ENCODE measurements at places on chromosomes 11 and 22.

DNA sequence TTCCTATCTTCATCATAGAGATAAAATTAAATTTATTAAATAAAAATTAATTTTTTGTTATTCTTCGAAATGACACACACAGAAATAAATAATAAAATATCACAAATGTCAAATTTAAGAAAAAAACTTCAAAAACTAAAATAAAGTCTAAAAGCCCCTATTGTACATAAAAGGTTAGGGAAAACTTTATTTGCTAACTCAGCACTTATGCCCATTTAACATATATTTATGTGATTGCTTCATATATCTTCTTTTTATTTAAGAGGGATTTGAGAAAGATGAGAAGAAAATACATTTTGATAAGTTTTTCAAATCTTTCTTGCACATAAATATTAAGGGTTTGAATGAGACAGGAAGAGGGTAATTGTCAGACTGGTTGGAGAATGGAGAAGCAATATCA, 2350.4 kb upstream of the RAG2 start:
- no peak for DNase-seq

GRCh38 chr11:78432058-78432515, 14.5 kb upstream of the GAB2 start:
- DNase-seq, result peak; percentile 24

DNA sequence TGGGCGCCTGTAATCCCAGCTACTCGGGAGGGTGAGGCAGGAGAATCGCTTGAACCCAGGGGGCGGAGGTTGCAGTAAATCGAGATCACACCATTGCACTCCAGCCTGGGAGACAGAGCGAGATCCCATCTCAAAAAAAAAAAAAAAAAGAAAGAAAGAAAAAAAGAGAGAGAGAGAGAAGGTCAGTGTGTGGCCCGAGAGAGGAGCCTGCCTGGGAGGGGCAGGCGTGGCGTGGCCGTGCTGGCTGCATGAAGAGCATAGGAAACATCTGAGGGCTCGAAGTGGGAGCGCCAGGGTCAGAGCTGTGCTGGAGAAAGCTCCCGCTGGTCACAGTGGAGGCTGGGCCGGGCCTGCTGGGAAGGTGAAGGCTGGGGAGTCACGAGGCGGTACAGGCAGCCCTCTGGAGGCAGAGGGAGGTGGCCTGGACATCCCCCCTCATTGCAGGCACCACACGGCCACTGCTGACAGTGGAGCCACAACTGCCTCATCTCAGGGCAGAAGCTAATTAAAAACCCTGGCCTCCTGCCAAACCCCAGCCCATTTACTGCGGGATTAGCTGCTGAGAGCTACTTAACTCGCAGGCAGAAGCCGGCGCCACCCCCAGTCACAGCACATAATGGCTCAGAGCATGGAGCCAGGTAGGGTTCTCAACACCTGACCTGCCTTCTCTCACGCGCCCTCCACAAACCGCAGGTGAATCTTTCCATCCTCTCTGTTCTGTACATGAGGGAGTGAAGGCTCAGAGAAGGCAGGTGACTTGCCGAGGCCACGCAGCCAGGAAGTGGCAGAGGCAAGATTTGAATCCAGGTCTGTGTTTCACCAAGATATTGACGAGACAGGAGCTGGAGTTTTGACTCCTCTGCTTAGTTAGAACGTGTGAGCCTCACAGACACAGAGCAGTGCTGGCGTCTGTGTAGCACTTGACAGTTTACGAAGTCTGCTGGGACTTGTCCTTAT, 32.6 kb downstream of the NFAM1 start:
- peak; percentile 89 for DNase-seq

DNA sequence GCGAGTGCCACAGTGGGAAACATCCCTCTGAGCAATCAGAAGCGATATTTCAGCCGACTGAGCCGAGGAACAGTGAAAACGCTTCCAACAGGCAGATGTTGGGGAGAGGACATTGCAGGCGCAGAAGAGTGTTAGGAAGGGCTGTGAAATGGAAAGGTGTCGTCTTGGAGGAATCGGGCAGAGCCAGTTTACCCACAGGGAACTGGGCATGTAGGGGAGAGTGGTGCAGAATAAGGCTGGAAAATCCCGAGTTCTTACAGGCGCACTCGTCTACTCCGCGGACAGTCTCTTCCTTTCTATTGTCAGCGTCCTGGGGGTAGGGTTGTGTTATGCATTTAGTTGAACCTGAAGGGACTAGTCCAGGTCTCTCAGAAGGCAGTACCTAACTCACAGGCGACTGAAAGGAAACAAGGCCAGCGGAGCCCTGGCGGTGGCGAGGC, 1.1 kb upstream of the APLP2 start:
- no peak for DNase-seq

DNA sequence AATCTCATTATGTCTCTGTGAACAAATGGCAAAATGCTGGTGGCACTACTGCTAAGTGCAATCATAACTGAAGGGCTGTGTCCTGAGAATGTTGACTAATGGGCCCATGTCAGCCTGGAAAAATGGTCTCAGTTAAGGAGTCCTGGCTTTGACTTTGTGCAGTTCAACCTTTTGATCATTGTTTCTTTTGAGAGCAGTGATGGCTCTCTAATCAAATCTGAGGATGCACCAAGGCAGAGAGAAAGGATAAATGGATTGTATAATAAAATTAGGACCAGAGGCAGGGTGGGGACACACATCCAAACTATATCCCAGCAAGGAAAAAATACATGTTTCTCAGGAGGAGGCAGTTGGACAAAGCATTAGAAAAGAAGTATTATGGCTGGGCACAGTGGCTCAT, 59.6 kb upstream of the SYN3 start:
- no peak for DNase-seq

- DNase-seq, result peak; percentile 30
These were observed 22.5 kb downstream of the CLPB start for GRCh38 chr11:72411623-72412419.

- DNase-seq, result no peak
These were observed 101.9 kb downstream of the WT1 start for GRCh38 chr11:32333320-32333991.

GRCh38 chr11:72308226-72309073, 64.5 kb upstream of the PHOX2A start:
- DNase-seq, result peak; percentile 100

- no peak for DNase-seq
These were observed 11.3 kb downstream of the MUC5B start for GRCh38 chr11:1234054-1234720.

GRCh38 chr22:45880091-45880715, 96.8 kb downstream of the WNT7B start:
- DNase-seq, result no peak

DNA sequence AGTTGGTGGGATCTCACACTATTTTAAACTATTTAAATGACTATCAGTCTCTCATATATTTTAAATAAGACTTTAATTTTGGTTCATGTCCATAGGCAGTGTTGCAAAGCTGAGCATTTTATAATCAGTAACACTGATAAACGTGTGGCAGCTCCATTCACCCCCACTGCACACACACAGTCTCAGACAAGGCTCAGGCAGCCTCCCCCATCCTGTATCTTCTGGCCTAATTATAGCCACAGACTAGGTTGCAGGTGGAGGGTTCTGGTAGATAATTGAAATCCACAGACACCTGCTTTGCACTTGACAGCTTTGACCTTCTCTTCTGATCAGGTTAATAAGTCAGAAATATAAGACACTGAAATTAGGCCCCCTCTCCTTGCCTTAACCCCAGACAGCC, 118.5 kb upstream of the LDLRAD3 start:
- DNase-seq, result no peak

DNA sequence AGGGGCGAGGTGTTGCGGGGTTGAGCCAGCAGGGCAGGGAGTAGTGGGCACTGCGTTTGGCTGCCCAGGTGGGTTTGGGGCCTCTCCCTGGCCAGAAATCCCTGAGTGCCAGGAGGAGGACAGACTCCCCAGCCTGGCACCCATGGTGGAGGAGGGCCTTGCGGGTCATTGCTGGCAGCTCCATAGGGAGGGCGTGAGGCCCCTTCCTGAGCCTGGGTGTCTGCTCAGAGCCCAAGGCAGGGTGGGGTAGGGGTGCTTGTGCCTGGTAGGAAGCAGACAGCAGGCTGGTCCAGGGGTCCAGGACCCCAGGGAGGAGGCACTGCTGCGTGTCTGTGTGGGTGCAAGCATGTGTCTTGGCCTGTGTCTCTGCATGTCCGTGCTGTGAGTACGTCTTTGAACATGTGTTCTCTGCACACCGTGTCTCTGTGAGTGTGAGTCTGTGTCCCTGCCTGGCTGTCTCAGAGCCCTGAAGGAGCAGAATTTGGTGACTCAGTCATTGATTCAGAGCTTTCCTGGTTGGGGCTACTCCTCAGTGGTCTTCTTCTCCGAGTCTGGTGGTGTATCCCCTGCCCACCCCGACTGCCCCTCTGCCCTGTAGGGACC, 3.9 kb downstream of the TSPAN4 start:
- DNase-seq, result no peak

DNA sequence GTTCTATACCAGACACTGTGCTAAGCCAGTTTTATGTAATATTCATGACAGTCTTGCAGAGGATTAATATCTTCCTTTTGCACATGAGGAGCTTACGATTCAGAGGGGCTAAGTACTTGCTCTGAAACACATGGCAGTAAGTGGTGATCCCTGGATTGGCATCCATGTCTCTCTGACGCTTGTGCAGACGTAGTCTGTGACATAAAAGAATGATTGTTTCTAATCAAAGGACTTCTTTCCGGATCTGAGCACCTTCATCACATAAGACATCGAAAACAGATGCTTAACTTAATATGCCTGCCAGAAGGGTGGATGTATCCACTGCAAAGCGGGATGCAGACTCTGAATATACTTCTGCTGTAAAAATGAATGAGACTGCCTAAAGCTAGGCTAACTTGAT, 74.8 kb downstream of the ARHGAP42 start:
- no peak for DNase-seq

DNA sequence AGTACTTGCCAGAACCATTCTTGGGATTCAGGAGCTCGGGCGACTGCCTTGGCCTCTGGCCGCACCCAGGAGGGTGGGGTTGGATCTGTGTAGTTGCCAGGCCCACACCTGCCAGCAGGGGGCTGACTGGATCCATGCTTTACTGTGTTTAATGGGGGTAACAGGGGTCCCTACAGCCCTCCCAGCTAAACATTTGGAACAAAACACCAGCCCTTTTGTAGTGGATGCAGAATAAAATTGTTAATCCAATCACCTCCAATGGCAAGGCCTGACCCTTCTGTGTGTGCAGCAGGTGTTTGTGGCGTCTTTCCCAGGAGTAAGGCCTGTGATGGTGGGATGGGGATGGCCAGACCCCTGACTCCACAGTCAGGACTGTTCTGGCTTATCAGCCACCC, 22.5 kb downstream of the SUN2 start:
- DNase-seq, result no peak

- peak; percentile 50 for DNase-seq
These were observed 70.0 kb upstream of the ALX4 start for GRCh38 chr11:44380009-44380313.

DNA sequence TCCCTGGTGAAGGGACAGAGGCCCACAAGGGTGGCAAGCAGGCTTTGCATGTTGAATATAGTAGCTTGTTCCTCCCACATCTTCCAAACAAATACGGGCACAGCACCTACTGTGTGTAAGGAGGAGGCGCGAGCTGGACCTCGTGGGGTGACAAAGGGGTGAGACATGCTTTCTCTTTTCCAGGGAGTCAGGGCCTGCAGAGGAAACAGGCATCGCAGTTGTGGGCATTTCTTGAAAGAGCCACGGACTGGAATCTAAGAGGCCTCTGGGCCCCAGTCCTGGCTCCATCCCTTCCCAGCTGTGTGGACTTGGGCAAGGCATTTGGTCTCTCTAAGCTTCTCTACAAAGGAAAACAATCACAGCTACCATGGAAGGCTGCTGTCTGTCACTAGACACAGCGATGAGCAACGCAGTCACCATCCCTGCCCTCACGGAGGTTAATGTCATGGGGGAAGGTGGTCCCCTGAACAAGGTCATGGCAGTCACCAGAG, 13.0 kb upstream of the CDC42EP1 start:
- DNase-seq, result no peak

- DNase-seq, result no peak
These were observed 43.2 kb downstream of the NAT10 start for GRCh38 chr11:34148504-34149165.

DNA sequence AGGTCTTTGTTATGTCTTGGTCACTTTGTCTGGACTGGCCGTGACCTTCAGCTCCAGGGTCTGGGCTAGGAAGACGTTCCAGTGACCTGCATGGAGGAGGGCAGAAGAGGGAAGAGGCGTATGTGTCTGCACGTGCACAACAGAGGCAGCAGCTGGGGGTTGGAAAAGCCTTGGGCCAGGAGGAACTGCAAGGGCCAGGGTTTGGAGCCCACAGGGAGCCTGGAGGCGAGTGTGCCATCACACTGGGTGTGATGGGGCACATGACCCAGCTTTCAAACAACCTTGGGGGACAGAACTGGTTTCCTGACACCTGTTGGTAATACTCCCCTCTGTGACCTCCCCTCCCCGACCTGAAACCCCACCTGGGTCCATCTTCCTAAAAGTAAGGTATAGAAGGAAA, 34.7 kb downstream of the CHRDL2 start:
- DNase-seq, result no peak

- peak; percentile 98 for DNase-seq
These were observed 39.8 kb upstream of the CDON start for GRCh38 chr11:126102436-126102981.

DNA sequence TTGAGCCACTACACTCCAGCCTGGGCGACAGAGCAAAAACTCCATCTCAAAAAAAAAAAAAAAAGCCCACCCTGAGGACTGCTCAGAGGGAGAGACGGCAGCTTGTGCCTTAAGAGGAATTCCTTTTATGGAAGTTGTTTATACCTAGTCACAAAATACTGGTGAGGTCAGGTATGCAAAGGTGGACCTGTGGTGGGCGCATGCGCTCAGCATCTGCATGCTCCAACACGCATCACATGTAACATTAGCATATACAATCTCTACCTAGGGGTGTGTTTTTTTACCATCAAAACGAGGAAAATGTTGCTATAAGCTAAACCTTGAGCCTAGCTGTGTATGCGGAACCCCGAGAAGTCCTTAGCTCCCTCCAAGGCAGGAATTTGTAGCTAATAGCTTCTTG, 6.8 kb upstream of the SART1 start:
- no peak for DNase-seq

DNA sequence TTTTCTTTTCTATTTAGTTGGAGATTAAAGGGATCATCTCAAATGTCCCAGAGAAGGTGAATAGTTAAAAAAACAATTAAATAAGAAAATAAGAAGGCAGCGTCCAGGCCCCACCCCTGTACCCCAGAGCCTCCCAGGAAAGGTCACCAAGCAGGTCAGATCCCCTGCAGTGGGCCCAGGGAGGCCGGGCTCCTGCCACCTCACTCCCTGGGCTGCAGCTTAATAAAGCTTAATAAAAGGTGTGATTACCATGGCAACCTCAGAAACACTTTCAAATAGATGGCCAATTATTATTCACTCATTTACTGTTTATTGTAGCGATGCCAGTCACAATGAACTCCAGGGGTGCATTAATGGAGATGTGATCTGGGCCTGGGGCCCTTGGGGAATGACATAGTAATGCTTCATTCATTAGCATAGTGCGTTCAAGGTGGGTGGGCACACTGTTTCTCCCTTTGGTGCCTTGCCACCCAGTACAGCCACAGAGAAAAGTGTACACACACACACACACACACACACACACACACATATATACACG, 386.2 kb downstream of the CADM1 start:
- no peak for DNase-seq

GRCh38 chr11:46657186-46657585, 39.8 kb downstream of the ATG13 start:
- DNase-seq, result no peak

- no peak for DNase-seq
These were observed 136.2 kb downstream of the ELP4 start for GRCh38 chr11:31645747-31646146.

Data from DMS79 treated with DMSO at 0.1 percent for 48 hours (cell line).